Activated CD8-positive, alpha-beta T cell treated with anti-CD3 and anti-CD28 coated beads for 36 hours (primary cell): ENCODE measurements at places on chromosomes 5 and 9. TPM values are rescaled to one million over a fixed set of nuclear protein-coding genes. Genes with fewer than 3 reads are reported as not detected.

DNA sequence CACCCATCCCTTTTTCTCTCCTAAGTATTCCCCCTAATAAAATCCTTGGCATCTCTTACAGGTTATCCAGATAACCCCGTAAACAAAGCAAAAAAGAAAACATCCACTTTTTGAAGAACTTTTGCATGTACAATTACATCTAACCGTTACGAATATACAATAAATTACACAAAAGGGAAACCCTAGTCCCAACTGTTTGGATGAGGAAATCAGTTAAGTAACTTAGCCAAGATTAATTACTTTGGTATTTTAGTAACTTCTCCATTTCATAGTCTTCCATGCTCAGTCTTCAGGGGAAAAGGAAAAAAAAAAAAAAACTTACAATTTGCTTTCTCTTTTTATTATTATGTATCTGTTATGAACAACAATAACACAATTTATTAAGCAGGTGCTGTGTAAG lies 212.9 kb downstream of the ACTL7B start:
- no peak for DNase-seq

DNA sequence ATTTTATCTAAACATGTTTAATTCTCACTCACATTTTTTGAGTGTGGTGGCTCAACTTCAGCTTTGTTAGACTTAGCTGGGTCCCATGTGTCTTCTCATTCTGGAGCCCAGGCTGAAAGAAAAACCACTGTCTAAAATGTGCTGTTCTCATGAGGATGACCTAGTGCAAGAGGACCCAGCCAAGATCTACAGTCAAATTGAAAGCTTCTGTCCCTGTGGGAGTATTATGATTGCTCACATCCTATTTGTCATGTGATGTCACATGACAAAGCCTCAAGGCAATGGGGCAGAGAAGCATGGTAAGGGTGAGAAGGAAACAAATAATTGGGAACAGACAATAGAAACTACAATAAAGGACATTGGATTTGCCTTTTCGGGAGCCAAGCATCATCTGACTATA lies 113.4 kb upstream of the ASTN2 start:
- no peak for DNase-seq

SH2D3C gene
- total RNA-seq = 29.9 TPM

PDE8B gene
- 0.47 TPM for total RNA-seq

GRCh38 chr9:116806075-116806474 lies 119.0 kb downstream of the TRIM32 start:
- peak; percentile 1 for DNase-seq

DNA sequence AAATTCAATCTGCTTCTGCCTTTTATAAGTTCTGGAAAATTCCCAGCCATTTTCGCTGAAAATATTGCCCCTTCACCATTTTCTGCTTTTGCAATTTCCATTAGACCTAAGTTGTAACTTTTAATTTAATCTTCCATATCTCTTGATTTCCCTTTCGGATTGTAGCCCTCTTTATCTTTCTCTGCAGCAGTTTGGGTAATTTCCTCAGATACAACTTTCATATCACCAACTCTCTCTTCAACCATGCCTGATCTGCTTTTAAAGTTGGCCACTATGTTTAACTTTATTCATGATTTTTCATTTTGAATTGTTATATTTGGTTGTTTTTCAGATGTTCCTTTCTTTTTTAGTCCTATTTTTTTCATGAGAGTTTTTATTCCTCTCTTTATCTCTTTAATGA lies 157.0 kb upstream of the VLDLR start:
- DNase-seq = no peak

DNA sequence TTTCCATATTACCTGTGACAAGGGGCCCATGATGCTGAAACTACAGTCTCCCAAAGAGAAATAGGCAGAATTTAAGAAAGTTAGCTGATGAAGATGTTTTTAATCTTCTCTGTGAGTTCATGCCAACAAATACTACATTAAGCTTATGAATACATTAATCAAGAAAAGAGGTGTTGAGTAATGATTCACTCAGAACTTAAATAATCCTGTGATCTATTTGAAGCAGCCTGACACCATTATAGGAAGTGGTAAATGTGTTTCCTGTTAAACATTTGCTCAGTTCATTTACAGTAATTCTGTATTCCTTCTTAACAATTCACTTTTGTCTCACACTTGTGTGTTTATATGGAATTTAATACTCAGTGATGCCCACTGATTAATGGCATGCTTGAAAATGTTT lies 75.0 kb upstream of the IZUMO3 start:
- no peak for DNase-seq

DNA sequence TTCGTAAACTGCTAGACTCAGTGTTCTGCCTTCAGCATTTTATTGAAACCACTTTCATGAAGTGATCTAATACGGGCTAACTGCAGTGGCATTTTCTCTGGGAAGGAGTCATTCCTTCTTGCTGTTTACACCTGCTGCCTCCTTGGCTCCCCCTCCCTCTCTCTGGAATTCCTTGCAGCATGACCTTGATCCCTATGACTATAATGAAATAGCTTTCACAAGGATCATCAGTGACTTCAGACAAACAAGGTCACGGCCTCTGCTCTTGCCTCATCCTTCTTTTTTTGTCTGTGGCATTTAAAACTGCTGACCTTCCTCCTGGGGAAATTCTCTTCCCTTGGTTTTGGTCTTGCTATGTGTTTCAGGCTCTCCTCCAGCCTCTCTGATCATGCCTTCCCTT lies 90.2 kb downstream of the ZNF462 start:
- no peak for DNase-seq

AQP3 gene
- total RNA-seq = 1.2 TPM

GRCh38 chr5:56459394-56460194 lies 226.5 kb upstream of the ANKRD55 start:
- no peak for DNase-seq

GRCh38 chr9:113590991-113591898 lies 127.7 kb downstream of the RGS3 start:
- DNase-seq = peak; percentile 86

GRCh38 chr5:85479849-85480248 lies 1095.2 kb upstream of the EDIL3 start:
- no peak for DNase-seq

GRCh38 chr9:107214915-107215314 lies 68.2 kb upstream of the RAD23B start:
- no peak for DNase-seq

MLANA gene
- not detected for total RNA-seq

ANKRD34B gene
- total RNA-seq = not detected

DNA sequence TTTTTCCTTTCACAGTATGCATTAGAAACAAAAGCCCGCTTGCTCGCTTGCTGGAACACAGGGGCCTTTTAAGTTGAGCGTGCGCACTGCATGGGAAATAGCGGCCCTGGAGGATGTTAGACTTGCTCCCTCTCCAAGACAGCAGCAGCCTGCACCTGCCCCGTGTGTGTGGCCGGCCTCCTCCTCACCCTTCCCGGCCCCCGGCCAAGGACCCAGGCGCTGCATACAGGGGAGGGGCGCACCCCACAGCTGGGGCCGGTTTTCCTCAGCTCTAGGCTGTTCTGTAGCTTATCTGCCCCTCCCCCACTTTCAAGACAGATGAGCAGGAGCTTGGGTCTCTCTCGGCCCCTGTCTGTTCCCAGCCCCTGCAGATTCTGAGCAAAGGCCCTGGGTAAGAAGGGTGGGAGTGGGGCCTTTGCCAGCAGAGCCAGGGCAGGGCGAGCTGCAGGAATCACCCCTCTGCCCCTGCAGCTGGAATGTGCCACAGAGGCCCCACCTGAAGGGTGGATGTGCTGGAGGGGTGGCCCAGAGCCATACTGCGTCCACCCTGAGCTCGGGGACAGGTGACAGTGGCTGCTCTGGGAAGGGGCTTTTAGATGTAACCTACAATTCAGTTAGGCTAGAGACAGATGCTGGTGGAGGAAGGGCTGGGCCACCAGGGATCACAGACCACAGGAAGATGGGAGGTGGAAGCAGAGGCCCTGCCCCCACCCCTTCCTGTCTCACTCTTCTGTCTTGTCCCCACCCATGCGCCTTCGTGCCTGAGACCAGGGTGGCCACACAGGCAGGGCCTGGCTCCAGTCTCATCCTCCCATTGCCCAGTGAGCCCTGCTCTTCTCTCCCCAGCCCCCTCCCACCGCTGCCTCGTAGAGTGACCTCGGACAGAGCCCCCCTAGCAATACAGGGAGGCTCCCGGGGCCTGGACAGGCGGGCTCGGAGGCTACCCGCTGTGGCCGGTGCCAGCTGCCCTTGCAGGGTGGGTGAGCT lies 132.4 kb downstream of the DAB2IP start:
- peak; percentile 38 for DNase-seq

EGFLAM gene
- total RNA-seq = not detected

DNA sequence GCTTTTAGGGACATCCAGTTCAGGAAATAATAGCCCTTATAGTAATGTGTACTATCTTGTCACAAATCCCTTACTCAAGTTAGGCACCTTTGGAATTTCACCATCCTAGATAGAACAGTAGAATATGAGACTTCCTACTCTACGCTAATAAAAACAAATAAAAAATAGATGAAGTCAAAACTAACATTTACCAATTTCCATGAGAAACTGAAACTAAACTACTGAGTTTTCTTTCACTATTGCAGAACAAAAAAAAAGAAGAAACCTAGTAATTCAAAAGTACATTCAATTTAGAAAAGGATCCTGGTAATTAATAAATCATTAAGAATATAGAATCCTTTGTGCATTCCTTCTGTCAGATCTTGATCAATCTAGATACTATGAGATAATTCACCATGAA lies 14.0 kb downstream of the STARD4 start:
- no peak for DNase-seq

DNA sequence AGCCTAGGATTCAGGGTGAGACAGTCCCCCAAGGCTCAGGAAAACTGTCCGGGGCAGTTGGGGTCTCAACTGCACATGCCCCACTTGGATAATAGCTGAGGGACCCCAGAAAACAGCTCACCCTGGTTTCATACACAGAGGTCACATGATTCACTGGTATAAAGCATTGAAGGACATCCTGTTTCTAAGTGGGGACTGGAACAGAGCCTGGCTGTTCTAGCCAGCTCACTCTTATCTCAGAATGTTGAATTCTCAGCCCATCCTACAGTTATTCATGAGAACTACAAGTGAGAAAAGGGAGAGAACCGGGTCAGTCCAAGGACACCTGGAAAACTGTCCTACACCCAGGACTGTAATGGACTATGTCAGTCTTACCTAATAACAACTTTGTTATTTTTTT lies 170.9 kb downstream of the FGF1 start:
- no peak for DNase-seq

DNA sequence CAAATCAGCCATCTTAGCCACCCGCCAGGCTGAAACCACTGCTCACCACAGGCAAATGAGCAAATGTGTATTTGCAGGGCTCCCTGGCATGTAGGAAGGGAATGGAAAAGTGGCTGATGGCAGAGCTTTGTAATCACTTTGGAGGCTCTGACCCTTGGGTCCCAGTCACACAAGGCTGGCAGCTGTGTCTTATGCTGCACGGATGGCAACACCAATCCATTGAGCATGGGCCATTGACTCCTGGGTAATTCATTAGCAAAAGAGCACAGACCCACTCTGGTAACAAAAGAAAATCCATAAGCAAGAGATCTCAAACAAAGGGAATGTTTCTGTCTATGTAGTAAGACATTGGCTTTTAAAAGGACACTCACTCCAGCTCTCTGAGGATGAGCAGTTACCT lies 57.6 kb downstream of the SPOCK1 start:
- DNase-seq = no peak

GRCh38 chr5:116626945-116627679 lies 52.5 kb upstream of the SEMA6A start:
- DNase-seq = no peak

DNA sequence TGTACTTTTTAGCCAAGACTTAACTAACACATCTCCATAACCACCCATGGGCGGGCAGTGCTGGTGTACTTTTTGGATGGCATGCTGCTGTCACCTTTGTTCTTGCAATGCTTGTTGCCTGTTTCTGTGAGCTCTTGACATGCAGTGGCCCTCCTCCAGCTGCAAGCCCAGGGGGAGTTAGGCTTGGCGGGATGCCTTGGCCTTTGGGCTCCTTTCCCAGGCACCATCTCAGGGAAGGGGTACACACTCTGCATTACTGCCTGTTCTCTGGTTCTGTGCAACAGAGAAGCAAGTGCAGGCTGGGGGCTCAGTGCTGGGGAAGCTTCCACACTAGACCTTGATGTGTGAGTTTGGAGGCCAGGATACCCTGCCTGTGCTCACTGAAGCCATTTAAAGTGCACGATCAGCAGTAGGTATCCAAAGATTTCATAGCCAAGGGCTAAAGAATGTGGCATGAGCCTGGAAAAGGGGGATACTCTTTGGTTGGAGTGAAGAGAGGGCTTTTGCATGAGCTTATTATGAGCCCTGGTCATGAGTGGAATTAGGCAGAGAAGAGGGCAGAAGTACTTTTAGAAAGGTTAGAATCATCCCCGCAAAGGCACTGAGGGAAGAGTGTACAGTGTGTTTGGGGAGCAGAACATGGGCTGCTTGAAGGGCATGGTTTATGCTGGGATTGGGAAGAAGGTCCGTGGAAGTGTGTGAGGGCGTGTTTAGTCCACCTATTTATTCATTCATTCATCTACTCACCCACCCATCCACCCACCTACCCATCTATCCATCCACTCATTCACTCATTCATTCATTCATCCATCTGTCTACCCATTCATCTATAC lies 22.5 kb downstream of the PSAT1 start:
- no peak for DNase-seq
